ENCODE measurements at places on chromosomes 12 and 14. TPM values are rescaled to one million over a fixed set of nuclear protein-coding genes. Genes with fewer than 3 reads are reported as not detected.

Gene IL26
- total RNA-seq, result not detected

GRCh38 chr12:102964872-102965271 lies 7.4 kb downstream of the ASCL1 start:
- DNase-seq, result no peak

- no peak for DNase-seq
Measured at GRCh38 chr14:73695997-73696396, 18.2 kb downstream of the PNMA1 start.

GRCh38 chr12:18139254-18139653 lies 49.3 kb upstream of the RERGL start:
- DNase-seq, result no peak

GRCh38 chr12:110992909-110993308 lies 72.5 kb upstream of the MYL2 start:
- no peak for DNase-seq

Gene MGP
- not detected for total RNA-seq

- DNase-seq, result no peak
Measured at GRCh38 chr12:53956914-53957536, 2.3 kb downstream of the HOXC12 start.

DNA sequence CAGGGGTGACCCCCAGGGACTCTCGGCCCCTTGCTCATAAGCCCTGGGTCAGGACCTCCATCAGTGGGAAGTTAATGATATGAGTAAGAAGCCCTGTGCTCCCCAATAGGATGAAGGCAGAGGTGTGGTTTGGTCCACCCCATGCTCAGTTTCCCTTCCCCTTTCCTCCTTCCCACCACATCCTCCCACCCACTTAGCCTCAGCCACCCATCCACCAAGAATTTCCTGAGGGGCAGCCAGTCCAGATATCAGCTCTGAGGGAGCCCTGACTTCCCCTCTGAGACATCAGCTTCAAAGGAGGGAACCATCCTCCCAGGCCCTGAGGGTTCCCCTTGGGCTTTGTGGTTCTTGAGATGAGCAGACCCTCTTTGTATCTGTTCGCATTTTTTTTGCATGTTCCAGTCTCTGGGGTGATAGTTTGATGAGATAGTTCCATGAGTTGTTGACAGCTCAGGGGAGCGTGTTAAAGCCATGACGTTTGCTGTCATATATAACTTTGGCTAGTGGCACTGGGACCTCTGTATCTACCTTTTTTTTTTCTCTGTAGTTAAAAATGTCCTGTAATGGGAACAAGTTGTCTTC lies 71.2 kb downstream of the LGMN start:
- no peak for DNase-seq

GRCh38 chr12:27896419-27896990 lies 76.0 kb downstream of the PTHLH start:
- no peak for DNase-seq

GRCh38 chr12:98418357-98419075 lies 96.9 kb upstream of the TMPO start:
- DNase-seq, result peak; percentile 99

- DNase-seq, result no peak
Measured at GRCh38 chr12:19792028-19792427, 352.7 kb downstream of the AEBP2 start.

- peak; percentile 75 for DNase-seq
Measured at GRCh38 chr12:42589465-42590329, at the start of gene PRICKLE1. PRICKLE1 (minus strand) TSS chr12:42589746; CDS start chr12:42472516, 117,230 bp downstream.

Gene GPR68
- total RNA-seq, result 1.4 TPM

DNA sequence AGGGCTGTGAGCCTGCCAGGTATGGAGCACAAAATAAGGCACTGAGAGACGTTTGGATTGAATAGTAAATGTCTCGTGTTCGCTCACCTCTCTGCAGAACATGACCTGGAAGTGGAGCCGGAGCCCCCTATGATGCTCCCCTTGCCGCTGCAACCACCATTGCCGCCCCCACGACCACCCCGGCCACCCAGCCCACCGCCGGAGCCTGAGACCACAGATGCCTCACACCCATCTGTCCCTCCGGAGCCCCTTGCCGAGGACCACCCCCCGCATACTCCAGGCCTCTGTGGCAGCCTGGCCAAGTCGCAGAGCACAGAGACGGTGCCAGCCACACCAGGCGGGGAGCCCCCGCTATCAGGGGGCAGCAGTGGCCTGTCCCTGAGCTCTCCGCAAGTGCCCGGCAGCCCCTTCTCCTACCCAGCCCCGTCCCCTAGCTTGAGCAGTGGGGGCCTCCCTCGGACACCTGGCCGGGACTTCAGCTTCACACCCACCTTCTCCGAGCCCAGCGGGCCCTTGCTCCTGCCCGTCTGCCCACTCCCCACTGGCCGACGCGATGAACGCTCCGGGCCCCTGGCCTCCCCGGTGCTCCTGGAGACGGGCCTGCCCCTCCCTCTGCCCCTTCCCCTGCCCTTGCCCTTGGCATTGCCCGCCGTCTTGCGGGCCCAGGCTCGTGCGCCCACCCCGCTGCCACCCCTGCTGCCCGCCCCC lies 18.7 kb downstream of the SETD1B start:
- DNase-seq, result no peak

- DNase-seq, result no peak
Measured at GRCh38 chr14:91138511-91139359, 24.9 kb downstream of the DGLUCY start.

DNA sequence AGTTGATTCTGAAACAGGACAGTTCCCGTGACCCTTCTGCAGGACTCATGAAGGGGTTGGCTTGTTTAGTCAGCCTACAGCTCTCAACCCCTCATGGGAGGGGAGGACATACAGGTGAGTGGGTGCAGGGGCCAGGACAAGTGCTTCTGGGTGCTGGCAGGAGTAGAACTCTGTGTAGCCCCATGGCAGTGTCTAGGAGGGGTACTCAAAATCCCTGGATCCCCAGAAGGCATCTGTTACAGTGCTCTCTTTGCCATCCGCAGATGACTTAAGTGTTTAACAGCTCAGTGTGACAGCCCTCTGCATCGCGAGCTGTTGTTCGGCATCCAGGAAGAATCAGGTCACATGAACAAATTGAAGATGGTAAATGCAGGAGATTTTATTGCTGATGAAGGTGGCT lies 91.0 kb downstream of the PIK3C2G start:
- no peak for DNase-seq

DNA sequence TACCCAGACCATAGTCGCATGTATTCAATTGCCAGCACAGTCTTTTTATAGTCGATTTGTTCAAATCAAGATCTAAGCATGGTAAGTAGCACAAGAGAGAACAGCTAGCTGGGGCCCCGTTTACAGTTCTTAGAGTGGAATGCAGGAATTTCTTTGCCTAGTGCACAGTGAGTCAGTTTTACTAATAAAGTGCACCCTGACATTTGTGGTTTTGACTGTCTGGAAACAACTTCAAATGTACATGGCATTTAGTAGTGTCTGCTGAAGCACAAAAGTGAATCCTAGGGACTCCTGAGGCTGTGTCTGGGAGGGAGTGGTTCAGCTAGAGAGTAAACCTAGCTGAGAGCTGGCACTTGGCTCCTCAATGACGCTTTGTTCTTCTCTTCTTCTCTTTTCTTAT lies 64.9 kb downstream of the TMX1 start:
- peak; percentile 80 for DNase-seq

DNA sequence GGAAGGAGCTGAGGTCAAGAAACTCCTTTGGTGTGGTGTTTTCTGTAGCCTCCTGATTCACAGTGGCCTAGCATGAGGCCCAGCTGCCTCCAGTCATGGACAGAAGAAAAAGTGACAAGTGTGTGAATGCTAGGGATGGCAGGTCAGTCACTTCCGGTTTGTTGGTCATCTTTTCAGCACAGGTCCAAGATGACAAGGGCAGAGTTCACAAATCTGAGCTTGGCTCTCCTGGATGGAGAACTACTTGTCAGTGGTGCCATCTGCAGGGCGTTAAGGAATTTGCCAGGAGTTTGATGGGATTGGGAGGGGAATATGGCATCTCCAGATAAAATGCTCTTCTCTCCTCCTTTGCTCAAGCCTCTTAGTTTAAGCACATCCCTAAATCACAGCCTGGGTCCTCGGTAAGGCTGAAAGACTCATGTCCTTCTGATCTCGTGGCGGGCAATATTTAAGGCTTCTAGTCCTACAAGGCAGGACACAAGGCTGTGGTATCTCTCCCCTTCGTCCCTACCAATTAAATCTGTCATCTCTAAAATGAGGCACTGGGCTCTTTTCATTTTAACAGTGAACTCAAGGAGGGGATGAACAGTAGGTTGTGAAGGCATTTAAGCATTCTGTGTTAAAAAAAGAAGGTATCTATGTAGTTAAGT lies 10.0 kb downstream of the TUBA1B start:
- DNase-seq, result peak; percentile 78

DNA sequence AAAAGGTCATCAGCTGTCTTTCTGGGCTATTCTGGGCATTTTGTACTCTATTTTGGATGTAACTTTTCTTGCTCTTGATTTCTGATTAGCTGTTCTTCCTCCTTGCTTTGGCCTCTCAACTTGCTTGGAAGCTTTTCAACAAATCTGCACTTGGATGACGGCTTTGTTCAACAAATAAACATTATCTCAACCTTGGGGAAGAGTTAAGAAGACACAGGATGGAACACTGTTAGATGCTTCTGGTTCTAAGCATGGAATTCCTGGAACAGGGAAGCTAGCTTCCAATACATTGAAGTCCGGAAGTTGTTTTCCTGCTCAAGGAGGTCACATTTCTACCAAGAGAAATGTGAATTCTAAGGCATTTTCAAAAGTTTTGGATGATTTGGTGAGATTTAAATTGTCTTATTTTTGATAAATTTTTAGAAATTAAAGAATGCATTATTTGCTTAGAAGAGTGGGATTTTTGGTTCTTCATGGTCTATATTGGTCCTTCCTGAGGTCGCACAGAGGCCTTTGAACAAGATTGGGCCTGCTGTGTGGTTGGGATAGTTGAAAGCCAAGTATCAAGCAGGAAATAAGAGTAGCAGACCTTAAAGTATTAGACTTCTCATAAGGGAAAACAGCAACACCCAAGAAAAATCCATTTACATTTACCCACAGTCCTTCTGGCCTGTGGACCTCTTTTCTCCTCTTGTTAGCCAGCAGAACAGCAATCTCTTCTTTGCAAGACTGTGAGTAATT lies 59.2 kb downstream of the PPFIBP1 start:
- no peak for DNase-seq

DNA sequence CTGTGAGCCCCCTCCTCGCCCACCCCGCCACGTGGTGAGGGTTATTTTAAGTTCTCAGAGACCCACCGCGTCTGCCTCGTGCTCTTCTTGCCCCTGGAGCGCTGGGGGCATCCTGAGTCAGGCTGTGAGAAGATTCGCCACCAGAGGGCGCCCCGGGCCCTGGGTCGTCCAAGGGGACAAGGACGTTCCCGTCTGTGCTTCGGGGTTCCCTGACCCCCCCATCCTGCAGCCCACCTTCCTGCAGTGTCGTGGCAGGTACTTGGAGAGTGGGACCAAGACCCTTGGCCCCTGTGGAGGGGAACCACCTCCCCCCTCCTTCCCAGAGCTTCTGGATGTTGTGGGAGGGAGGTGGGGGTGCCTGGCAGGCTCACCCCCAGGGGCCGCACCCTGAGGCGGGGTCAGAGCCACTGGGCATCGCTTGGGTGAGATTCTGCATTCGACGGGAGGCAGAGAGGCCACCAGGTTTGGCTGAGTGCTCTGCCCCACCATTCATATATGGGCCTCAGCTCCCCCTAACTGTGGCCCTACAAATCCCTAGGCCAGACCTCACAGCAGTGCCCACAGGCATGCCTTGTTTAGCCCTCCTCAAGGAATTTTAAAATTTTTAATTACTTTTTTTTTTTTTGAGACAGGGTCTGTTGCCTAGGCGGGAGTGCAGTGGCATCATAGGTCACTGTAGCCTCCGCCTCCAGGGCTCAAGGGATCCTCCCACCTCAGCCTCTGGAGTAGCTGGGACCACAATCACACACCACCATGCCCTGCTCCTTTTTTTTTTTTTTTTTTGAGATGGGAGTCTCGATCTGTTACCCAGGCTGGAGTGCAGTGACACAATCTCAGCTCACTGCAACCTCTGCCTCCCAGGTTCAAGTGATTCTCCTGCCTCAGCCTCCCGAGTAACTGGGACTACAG lies 17.0 kb downstream of the RHOF start:
- DNase-seq, result peak; percentile 64

GRCh38 chr12:106605254-106605653 lies 22.4 kb downstream of the RFX4 start:
- DNase-seq, result no peak

Gene PRPH
- not detected for total RNA-seq

- DNase-seq, result no peak
Measured at GRCh38 chr12:21678959-21679358, 21.3 kb upstream of the LDHB start.

GRCh38 chr12:40646911-40647310 lies 45.3 kb upstream of the CNTN1 start:
- DNase-seq, result no peak

Gene CCDC197
- not detected for total RNA-seq

DNA sequence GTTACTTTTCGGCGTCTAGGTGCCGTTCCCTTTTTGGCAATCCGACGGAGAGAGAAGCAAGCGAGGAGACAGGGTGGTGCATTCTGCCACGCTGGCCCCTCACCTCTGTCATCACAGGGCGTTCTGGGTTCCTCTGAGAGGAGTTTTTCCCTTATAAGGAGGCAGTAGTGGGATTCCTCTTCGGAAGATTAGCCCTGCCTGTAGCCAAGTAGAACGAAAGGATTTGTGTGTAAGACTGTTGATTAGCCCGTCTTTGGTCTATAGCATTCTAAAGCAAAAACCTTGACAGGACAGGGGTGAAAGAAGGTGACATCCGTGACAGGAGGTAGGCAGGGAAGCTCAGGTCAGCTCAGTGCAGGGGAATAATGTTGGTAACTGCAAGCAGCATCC lies 9.1 kb upstream of the NEMF start:
- DNase-seq, result peak; percentile 84

Gene GZMH
- total RNA-seq, result not detected

- no peak for DNase-seq
Measured at GRCh38 chr12:89950421-89950820, 241.8 kb upstream of the ATP2B1 start.

- DNase-seq, result no peak
Measured at GRCh38 chr12:99154216-99154982, 493.2 kb upstream of the GARIN6 start.

Gene KIF5A
- not detected for total RNA-seq

Gene NKX2-8
- total RNA-seq, result not detected

- DNase-seq, result peak; percentile 87
Measured at GRCh38 chr14:50860478-50861086, 11.3 kb upstream of the ABHD12B start.

Gene RHEBL1
- 1.2 TPM for total RNA-seq

GRCh38 chr14:75717729-75718128 lies 56.7 kb downstream of the TTLL5 start:
- DNase-seq, result no peak

GRCh38 chr14:101082036-101082435 lies 178.5 kb upstream of the RTL1 start:
- no peak for DNase-seq

Gene CPNE6
- total RNA-seq, result not detected

DNA sequence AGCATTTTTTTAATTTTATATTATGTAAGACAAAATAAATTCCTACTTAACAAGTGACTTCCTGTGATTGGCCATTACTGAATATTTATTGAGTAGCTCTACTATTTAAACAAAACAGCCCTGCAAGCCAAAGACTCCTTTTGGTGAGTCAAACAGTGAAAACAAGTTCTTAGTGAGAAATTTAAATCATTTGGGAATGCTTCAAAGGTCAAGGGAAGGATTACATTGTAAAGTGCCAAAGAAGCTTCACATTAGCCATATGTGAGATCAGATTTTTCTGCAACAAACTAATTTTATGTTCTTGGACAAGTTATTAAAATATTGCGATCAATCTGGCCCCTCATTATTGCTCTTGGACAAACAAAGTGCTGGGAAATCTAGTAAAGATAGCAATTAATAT lies 795.4 kb upstream of the MGAT4C start:
- no peak for DNase-seq

GRCh38 chr12:7989827-7990491 lies 42.6 kb upstream of the FOXJ2 start:
- DNase-seq, result no peak

Gene ALX1
- not detected for total RNA-seq

Gene SLC17A8
- not detected for total RNA-seq
